ENCODE measurements at places on chromosomes 13 and 19.

GRCh38 chr19:19458110-19458816, 52.8 kb downstream of the GATAD2A start:
- DNase-seq: no peak

GRCh38 chr13:95298971-95299621, 2.2 kb downstream of the ABCC4 start:
- no peak for DNase-seq

- DNase-seq: no peak
These were observed 560.2 kb upstream of the SPRY2 start for GRCh38 chr13:80901111-80901510.

- DNase-seq: no peak
These were observed 418.9 kb downstream of the KLF12 start for GRCh38 chr13:73715114-73715910.

- DNase-seq: no peak
These were observed 107.7 kb upstream of the SPATA13 start for GRCh38 chr13:24052547-24053518.

- DNase-seq: no peak
These were observed 1351.8 kb upstream of the PCDH20 start for GRCh38 chr13:62767473-62767872.

DNA sequence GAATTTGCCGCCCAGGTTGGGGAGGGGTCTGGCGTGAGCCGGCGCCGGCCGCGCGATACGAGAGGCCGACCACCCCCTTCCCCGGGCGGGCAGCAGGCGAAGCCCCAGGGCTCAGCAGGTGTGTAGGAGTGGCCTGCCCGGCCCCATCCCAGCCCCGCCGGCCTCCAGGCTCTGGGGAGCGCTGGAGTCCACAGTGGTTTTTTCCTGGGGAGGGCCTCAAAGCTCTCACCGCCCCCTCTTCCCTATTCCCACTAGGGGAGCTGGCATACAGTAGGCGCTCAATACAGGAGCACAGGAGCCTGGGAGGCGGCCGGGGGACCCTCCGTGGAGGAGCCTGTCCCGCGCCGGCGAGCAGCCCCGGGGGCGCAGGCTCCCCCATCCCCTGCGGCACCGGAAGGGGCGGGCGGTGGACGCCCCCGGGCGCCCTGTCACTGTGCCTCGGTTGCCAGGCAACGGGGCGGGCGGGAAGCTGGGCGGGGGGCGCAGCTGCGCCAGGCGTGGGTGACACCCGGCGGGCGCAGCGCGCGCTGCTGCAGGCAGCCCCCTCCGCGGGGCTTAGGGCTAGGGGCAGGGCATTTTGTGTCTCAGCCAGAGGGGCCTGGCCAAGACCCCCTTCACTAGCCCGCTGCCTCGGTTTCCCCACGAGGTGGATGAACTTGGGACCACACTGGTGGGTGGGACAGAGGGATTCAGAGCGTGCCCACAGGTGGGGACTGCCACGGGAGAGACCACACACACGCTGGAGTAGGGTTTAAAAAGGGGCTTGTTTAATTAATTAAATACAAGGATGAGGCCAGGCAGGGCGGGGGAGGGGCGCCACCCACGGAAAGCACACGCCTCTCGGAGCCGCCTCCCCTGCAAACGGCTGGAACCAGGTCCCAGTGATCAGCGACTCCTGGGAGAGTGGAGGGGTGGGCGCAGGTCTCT, 3.6 kb upstream of the REXO1 start:
- DNase-seq: no peak

GRCh38 chr19:32649751-32650150, 25.2 kb downstream of the ANKRD27 start:
- DNase-seq: no peak

DNA sequence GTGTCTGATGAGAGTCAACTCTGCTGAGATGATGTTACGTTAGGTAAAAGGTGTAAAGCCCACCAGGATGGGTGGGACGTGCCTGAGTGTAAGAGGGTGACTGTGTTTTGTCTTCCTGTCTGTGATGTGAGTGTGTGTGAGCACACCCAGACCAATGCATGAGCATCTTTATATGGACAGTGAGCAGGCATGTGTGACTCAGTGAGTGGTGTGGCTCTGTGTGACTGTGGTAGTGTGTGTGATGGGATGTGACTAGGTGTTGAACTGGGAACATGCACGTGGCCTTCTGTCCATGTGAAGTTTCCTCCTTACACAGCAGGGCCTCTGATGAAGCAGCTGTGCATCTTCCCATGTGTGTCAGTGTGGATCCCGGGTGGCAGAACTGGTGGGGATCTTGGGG, 17.8 kb upstream of the LGALS16 start:
- no peak for DNase-seq

DNA sequence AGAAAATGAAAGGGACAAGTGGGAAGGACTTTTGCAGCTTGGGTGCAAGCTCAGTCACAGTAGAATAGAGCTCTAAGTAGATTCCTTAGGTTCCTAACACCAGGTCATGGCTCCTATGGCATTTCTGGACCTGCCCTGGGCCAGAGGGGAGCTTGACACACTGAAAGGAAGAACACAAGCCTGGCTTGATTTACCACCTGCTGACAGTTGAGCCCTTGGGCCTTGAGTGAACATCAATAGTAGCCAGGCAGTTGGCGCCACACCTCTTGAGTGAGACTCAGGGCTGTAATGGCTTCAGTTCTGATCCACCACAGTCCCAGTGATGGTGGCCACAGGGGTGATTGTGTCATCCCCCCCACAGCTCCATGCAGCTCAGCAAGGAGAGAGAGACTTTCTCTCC, 221.9 kb upstream of the PCDH17 start:
- DNase-seq: no peak

DNA sequence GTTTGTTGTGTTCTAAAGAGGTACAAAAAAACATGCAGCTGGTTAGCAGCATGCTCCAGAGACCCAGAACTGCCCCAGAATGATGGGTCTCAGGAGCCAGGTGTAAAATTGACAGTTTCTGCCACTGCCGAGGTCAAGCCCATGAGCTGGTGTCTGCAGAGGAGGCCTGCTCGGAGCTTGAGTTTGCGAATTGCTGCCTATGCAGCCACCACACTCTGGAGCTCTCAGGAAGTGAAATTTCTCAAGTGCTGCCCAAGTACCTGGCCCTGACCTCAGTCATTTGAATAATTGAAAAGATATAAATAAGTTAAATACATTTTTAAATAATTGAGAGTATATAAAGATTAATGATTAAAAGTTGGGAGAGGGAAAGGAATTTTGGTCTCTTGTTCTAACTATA, 66.4 kb downstream of the ZAR1L start:
- no peak for DNase-seq

DNA sequence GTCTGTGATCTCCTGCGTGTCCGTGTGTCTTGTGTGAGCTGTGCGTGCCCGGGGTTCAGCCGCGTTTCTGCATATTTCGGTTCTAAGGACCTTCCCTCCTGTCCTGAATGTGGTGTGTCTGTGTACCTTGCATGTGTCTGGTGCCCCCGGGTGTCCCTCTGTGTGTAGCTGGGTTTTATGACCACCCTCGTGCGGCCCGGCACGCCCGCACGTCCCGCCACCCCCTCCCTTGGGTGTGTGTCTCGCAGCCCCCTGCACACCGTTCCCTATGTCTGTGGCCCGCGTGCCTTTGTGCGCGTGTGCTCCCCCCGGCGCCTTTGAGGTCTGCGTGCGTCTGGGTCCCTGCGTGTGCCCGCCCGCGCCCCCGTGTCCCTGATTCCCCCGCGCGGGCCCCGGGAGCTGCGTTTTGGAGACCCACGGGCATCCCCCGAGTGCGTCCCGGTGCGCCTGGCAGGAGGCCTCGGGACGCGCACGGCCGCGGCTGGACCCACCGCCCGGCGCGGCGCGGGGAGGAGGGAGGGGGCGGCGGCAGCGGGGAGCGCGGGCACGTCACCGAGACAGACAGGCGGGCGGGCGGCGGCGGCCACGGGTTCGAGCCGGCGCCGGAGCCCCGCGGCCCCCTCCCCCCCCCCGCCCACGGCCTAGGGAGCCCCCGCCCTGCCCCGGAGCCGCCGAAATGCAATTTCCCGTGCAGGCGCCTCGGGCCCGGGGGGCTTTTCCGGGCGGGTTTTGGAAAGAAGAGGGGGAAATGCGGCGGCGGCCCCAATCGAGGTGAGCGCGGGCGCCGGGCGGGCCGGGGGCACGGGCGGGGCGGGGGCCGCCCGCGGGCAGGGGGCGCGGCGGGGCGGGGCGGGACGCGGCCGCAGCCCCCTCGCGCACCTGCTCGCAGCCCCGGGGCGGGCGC, 12.0 kb upstream of the NANOS3 start:
- no peak for DNase-seq

GRCh38 chr13:94959626-94960025, 247.3 kb upstream of the SOX21 start:
- no peak for DNase-seq

DNA sequence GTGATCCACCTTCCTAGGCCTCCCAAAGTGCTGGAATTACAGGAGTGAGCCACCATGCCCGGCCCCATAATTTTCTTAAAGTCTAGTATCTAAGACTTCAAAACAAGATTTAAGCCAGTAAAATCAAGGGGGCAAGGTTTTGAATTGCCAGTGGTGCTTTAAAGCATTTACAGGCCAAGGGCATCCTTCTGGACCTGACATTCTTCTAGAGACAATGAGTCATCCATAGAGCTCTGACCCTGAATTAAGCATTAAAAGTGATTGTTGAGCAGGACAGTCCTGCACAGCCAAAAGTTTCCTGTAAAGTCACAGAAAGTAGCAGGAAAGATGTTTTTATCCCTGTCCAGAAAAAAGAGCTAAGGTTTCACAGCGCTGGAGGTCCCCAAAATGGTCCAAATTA, 50.9 kb upstream of the ATP12A start:
- DNase-seq: no peak
